SK-MEL-5 (cell line): ENCODE measurements at places on chromosomes 13 and 19. TPM values are rescaled to one million over a fixed set of nuclear protein-coding genes. Genes with fewer than 3 reads are reported as not detected.

GRCh38 chr13:23680845-23681669, 110.8 kb downstream of the TNFRSF19 start:
- DNase-seq: no peak

DNA sequence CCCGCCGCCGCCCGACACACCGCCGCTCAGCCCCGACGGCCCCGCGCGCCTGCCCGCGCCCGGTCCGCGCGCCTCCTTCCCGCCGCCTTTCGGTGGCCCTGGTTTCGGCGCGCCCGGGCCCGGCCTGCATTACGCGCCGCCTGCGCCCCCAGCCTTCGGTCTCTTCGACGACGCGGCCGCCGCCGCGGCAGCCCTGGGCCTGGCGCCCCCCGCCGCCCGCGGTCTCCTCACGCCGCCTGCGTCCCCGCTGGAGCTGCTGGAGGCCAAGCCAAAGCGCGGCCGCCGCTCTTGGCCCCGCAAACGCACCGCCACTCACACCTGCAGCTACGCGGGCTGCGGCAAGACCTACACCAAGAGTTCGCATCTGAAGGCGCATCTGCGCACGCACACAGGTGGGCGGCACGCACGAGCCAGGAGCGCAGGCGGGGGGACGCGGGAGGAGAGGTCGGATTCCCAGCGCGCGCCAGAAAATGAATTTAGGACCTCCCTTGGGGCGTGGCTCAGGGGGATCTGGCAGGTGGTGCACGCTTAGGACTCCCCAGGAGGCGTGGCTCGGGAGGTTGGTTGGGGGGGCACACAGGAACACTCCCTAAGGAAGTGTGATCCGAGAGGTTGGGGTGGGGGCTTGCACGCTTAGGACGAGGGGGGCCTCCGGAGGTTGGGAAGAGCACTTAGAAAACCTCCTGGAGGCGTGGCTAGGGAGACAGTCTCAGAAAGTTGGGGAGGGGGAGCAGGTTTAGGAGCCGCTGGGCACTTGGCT, 1.2 kb downstream of the KLF2 start:
- no peak for DNase-seq

GRCh38 chr19:11111771-11112144, 22.5 kb downstream of the LDLR start:
- no peak for DNase-seq

GRCh38 chr13:90738881-90739280, 608.6 kb upstream of the MIR17HG start:
- DNase-seq: no peak

The CD79A gene
- total RNA-seq: 0.11 and 0.37 TPM in 2 replicates

DNA sequence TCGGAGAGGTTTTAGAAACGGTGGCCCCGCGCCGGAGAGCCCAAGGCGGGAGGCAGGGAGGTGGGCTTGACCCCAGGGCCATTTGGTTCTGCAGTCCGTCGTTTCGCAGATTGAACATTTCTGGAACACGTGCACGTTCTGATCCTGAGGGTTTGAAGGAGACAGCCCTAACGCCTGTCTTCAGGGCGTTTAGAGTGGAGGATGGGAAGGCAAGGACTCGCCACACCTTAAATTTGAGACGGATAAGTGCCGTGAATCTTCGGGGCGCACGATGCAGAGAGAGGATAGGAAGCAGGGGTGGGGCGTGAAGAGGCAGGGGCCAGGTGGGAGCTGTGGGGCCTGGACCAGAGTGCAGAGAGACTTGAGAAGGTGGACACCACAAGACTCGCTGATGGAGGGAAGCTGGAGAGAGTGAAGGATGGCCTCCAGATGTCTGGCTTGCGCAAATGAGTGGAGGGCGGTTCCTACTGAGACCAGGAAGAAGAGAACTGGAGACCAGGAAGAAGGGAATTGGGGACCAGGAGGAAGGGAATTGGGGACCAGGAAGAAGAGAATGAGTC, 804 bp upstream of the MIER2 start:
- DNase-seq: no peak

DNA sequence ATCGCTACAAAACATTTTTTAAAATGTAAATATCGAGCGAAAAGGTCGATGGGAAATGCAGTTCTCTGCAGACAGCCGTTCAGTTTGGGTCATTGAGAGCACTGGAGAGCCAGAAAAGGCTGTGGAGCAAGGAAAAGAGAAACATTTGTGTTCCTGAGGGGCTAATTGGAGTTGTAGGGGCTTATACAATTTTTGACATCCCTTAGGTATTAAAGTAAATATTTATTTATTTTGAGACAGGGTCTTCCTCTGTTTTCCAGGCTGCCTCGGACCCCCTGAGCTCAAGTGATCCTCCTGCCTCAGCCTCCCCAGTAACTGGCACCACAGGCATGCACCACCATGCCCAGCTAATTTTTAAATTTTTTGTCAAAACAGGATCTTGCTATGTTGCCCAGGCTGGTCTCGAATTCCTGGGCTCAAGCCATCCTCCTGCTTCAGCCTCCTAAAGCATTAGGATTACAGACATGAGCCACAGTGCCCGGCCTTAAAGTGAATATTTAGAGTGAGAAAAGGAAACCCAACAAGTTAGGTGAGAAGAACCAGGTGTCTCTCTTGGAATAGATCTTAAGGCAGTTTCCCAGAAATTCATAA, 825 bp upstream of the YIF1B start:
- DNase-seq: no peak

The IL11 gene
- not detected in 2 replicates for total RNA-seq

DNA sequence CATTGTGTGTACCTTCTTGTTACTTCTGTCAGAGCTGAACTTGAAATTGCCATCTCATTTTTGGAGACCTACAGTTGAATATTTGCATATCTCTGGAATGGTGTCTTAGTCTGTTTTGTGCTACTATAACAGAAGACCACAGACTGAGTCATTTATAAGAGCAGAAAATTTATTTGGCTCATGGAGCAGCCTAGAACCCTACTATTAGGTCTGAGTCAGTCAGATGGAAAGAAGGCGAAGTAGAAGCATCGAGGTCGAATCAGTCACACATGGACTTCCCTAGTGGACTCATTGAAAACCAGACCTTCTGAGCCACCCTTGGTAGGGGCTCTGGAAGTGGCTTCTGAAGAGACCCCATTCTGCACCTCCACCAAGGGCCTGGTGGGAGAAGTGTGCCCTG, 33.9 kb upstream of the TPT1 start:
- no peak for DNase-seq

The LRP3 gene
- total RNA-seq: 27.7 and 30.2 TPM in 2 replicates

The C19orf67 gene
- not detected in 2 replicates for total RNA-seq

- peak; percentile 53 for DNase-seq
These were observed 60.5 kb downstream of the CELF5 start for GRCh38 chr19:3284759-3285646.

- DNase-seq: no peak
These were observed 229.3 kb upstream of the EDNRB start for GRCh38 chr13:78147905-78148304.

The ADPRHL1 gene
- 0.53 and 0.80 TPM in 2 replicates for total RNA-seq

The FLT3 gene
- not detected in 2 replicates for total RNA-seq

The ATP8B3 gene
- total RNA-seq: 1.4 and 2.0 TPM in 2 replicates

DNA sequence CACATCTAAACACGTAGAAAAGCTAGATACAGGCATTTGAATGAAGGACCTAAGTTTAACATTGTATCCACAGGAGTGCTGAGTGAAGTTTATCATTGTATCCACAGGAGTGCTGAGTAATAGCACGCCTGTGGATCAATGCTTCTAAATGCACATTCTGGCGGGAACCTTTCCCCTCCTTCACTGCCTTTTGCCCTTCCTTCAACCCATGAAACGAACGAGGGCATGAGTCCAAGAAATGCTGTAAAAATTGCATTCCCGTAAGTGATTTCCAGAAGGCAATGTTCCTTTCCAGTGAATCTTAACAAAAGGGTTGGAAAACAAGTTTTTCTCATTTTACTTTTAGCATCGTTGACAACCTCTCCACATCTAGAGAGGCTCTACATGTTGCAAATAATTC, 88.1 kb downstream of the ZDHHC20 start:
- DNase-seq: no peak

DNA sequence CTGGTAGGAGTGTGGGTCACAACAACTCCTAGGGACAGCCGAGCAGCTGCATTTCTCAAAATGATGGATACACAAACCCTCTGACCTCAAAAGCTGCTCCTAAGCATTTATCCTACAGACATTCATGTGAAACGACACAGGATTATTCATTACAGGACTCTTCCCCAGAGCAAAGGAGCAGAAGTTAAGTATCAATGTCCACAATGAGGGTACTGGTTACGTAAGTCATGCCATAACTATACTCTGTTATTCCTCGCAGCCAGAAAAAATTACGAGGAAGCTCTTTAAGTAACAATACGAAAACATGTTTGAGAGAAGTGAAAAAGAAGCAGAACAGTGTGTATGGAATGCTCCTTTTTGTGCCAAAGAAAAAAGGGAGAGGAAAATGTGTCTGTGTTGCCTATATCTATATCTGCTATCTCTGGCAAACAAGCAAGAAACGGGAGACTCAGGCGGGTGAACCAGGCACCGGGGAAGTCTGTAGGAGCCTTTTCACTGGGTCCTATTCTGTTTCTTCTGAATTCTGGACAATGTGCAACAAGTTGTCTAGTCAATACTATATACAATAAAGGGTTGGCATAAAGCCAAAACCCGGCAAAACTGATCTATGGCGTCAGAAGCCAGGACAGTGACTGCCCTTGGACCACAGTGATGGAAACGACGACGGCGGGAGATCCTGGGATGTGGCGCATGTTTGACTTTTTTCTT, 1.3 kb downstream of the ISOC2 start:
- no peak for DNase-seq

- DNase-seq: no peak
These were observed 11.0 kb upstream of the CASP14 start for GRCh38 chr19:15038294-15038693.

GRCh38 chr19:18637673-18638630, 1.1 kb downstream of the KLHL26 start:
- DNase-seq: peak; percentile 12

The MYO9B gene
- 62.6 and 79.9 TPM in 2 replicates for total RNA-seq

The PLPPR3 gene
- 1.4 and 1.8 TPM in 2 replicates for total RNA-seq

DNA sequence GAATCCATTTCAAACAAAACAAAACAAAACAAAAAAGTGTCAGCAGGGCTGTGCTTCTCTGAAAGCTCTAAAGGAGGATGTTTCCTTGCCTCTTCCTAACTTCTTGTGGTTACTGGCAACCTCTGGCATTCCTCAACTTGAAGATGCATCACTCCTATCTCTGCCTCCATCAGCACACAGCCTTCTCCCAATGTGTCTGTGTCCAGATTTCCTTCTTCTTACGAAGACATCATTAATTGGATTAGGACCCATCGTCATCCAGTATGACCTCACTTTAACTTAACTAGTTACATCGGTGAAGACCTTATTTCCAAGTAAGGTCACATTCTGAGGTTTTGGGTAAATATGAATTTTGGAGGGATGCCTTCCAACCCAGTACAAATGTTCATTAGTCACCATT, 33.8 kb upstream of the GTF2F2 start:
- DNase-seq: no peak

GRCh38 chr19:15114153-15114540, 6.9 kb downstream of the SYDE1 start:
- DNase-seq: no peak

DNA sequence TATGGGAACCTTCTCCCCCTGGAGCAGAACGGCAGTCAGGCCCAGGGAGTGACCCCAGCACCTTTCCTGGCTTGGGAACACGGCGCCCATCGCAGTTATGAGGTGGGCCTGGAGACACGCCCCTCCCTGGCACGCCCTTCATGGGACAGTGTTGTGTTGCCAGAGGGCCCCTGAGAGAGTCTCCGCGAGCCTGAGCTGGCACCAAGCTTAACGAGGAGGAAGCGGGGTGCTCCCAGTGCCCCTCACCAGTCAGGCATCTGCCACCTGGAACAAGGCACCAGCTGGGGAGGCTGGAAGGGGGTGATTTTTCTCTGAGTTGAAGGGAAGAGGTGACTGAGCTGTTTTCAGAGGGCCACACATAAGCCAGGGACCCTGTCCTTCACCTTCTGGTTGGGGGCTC, 180.6 kb downstream of the KDM4B start:
- DNase-seq: no peak

GRCh38 chr19:8257052-8257443, 47.9 kb downstream of the CERS4 start:
- no peak for DNase-seq

- no peak for DNase-seq
These were observed 26.9 kb downstream of the SIN3B start for GRCh38 chr19:16856091-16856490.

The NR2C2AP gene
- total RNA-seq: 20.4 and 23.7 TPM in 2 replicates

- no peak for DNase-seq
These were observed 11.5 kb downstream of the CEBPG start for GRCh38 chr19:33384983-33385382.

The TRAPPC6A gene
- total RNA-seq: 22.1 and 22.3 TPM in 2 replicates

DNA sequence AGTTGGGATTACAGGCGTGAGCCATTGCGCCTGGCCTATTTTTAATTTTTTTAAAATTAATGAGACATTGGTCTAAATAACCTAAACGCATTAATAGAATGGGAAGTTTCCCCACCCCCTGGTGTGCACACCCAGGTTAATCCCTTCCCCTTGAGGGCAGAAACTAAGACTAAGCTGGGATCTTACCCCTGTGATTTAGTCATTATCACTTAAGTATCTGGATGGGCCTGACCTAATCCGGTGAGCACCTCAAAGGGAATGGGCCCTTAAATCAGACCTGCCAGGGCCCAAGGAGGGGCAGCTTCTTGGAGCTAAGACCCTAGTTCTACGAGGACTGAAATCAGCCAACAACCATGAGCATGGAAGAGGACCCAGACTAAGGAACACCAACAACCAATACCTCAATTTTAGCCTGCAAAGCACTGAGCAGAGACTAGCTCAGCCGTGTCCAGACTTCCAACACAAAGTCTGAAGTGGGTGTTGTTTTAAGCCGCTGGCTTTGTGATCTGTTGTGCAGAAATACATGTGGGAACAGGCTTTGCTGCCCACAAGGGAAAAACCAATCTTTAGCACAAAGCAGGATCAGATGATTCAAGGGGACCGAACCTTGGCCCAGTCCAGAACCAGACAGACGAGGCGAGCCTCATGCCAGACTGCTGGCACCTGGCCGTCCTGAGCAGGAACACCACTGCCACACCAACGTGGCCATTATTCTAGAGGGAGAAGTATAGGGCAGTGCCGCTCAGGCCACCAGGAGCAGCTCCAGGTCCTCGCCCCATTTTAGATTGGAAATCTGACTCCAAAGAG, 7.1 kb downstream of the UBE2S start:
- DNase-seq: no peak

The CASP14 gene
- not detected in 2 replicates for total RNA-seq

DNA sequence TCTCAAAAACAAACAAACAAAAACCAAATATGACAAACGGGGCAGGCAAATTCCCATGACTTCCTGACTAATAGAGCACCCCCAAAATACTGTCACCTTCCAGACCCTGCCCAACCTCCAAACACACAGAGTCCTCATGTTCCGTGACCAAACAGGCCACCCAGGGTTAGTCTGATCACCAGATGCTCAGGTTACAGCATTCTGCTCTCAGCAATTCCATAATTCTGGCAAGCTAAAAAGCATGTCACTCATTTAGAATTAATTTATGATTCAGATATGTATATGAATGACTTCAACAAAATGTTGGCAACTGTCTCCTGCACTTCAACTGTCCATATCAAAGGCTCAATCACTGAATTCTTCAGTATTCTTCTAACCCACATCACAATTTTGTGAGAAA, 52.4 kb downstream of the ZIC5 start:
- DNase-seq: no peak

The KLK14 gene
- total RNA-seq: not detected in 2 replicates

The FSD1 gene
- 2.7 and 2.8 TPM in 2 replicates for total RNA-seq
